ENCODE measurements at places on chromosomes 5 and 9.

GRCh38 chr9:2824054-2824453, 19.8 kb downstream of the PUM3 start:
- no peak for DNase-seq

GRCh38 chr5:16922430-16922829, 13.7 kb downstream of the MYO10 start:
- DNase-seq: no peak

DNA sequence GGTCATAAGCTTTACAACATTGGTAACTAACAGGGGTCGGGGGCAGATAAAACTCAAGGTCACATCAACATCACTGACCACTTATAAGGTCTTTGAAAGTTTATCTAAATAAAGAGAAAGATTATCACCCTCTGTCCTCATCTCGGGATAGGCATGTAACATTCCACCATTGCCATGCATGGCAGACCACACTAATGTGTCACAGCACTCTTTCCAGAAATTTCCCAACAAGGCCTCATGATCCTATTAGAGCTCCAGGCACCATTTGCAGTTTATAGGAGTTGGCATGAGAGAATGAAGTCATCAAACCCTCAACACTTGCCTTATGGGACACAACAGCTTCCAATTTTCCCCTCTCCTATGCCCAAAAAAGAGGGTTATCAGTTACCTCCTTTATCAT, 31.9 kb upstream of the ZNF622 start:
- no peak for DNase-seq

DNA sequence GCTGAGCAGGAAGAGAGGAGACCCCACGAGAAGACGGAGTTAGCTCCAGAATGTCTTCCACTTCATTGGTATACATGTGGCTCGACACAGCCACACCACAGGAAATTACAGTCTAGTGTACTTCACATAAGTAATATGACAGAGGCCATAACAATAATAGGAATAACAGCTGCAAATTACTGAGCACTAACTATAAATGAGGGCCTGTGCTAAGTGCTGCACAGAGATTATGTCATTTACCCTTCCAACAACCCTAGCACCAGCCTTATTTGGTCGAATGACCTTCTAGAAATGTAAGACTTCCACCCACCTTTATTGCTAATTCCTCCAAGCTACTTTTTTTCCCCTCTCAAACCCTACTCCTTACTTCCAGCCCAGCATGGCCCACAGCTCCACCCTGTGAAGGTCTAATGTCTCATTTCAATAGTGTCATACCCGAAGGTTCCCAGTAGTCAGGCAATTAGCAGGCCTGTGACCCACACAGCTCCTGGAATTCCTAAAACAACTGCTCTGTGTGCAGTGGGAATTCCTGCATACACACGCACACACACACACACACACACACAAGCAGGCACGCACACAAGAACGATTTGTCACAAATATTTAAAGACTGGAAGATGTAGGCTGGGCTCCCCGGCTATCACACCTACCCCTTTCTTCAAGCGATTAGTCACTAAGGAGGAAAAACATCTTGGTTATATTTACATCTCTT, 134.5 kb downstream of the FRMD3 start:
- no peak for DNase-seq

- DNase-seq: no peak
These were observed 1.9 kb upstream of the UBE2QL1 start for GRCh38 chr5:6446626-6447309.

DNA sequence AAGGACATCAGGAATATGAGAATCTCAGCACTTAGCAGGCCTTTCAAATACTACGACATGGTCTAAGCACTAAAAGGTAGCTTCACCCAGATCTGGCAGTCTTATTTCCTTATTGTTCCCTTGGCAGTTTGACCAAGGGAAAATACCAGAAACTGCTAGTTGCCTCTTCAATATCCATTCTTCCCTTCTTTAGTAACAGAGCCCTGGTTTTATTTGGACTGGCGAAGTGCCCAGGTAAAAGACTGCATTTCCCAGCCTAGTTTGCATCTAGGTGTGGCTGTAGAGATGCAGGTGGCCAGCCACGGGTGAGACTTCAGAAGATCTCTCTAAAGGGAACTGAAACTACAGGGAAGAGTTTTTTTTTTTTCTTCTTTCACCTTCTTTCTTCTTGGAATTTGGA, 21.6 kb downstream of the DMRT2 start:
- DNase-seq: no peak

- DNase-seq: no peak
These were observed 199.3 kb downstream of the C9orf152 start for GRCh38 chr9:110008663-110009062.

- DNase-seq: no peak
These were observed 237.5 kb downstream of the CD180 start for GRCh38 chr5:66958980-66959641.

GRCh38 chr9:114141553-114142402, 13.6 kb upstream of the COL27A1 start:
- DNase-seq: no peak

DNA sequence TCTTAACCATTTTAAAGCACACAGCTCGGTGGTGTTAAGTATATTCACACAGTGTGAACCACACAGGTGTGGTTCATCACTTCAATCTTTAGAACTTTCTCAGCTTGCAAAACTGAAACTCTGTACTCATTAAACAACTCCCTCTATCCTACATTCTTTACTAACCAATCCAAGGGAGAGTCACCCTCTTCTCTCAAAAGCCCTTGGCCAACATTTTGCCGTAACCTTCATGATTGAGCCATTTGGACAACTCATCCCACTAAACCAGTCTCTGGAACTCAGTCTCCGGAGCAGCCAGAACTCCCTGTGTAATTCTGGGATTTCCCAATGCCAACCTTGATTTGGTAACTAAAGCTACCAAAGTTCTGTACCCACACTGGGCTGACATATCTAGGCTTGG, 84.7 kb downstream of the TTC39B start:
- DNase-seq: no peak

DNA sequence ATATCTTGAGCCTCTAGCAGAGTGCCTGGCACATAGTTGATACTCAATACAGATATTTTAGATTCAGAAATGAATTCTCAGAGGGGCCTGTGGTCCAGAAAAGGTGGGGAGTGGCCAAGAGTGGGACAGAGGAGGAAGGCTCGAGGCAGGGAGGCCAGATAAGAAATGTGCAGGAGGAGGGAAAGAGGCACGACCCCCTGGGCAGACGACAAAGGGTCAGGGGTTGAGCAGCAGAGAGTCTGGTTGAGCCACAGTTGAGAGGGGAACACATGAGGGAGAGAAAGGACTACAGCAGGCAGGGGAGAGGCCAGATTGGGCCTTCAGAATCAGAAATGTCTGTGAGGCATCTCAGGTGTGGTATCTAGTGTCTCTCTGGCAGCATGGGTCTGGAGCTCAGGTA, 89.1 kb downstream of the PSD2 start:
- no peak for DNase-seq

- no peak for DNase-seq
These were observed 188.2 kb downstream of the TRIO start for GRCh38 chr5:14331386-14331781.
